PC-9 (cell line): ENCODE measurements at places on chromosomes 2 and 18. TPM values are rescaled to one million over a fixed set of nuclear protein-coding genes. Genes with fewer than 3 reads are reported as not detected.

Gene CXCR2
- not detected in 2 replicates for total RNA-seq

Gene MAP3K19
- total RNA-seq = not detected in 2 replicates

Gene TWSG1
- total RNA-seq = 52.1 and 55.8 TPM in 2 replicates

Gene MRPS9
- total RNA-seq = 24.5 and 27.0 TPM in 2 replicates

Gene LCT
- total RNA-seq = not detected in 2 replicates

Gene MLPH
- 237 and 283 TPM in 2 replicates for total RNA-seq

Gene CD28
- not detected in 2 replicates for total RNA-seq

Gene SMIM21
- total RNA-seq = not detected in 2 replicates

Gene MALL
- total RNA-seq = 28.1 and 32.4 TPM in 2 replicates

Gene CGREF1
- total RNA-seq = 0.37 TPM in 1 of 2 replicates, not detected in the other

Gene DRC1
- total RNA-seq = 4.7 and 6.4 TPM in 2 replicates

Gene SERPINB4
- not detected in 2 replicates for total RNA-seq

Gene HJURP
- 109 TPM in 2 replicates for total RNA-seq

DNA sequence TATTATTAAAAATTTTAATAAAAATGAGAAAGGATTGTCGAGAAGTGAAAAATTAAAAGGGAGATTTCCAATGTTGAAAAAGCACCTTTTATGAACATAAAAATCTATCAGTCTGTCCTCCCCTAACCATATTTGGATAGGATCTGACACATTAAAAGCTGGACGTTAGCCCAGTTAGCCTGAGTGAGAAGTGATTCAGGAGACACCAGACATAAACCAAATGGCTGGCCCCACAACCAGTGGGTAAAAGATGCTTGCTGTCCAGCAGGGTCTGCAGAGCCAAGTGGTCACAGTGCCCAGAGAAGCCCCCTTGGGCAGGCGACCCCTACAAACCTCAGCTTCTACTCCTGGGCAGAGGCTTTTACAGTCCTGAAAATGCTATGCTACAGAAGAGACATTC lies 253.8 kb upstream of the LYPD1 start:
- DNase-seq = no peak

- no peak for DNase-seq
Measured at GRCh38 chr2:26986576-26986975, 16.1 kb downstream of the MAPRE3 start.

GRCh38 chr2:120737340-120738101 lies 1.9 kb downstream of the GLI2 start:
- DNase-seq = peak; percentile 62

DNA sequence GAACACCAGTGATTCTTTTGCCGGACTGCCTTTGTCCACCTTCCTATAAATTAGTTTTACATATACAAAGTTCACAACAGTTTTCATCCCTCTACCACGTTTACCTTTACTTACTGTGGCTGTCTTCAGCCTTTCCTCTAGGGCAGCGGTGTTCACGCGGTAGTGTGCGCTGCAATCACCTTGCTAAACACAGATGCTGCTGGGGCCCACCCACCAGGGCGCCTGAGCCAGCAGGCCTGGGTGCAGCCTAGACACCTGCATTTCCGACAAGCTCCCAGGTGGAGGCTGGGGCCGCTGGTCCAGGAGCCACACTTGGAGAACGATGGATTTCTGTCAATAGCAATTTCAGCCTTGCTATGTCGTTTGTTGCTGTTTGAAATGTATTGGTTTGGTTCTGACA lies 83.1 kb downstream of the NDUFA10 start:
- no peak for DNase-seq

- DNase-seq = no peak
Measured at GRCh38 chr2:197986977-197987376, 182.6 kb downstream of the PLCL1 start.

- DNase-seq = no peak
Measured at GRCh38 chr2:129892360-129892759, 87.1 kb upstream of the RAB6C start.

GRCh38 chr2:61770298-61770697 lies 83.6 kb downstream of the FAM161A start:
- DNase-seq = no peak

DNA sequence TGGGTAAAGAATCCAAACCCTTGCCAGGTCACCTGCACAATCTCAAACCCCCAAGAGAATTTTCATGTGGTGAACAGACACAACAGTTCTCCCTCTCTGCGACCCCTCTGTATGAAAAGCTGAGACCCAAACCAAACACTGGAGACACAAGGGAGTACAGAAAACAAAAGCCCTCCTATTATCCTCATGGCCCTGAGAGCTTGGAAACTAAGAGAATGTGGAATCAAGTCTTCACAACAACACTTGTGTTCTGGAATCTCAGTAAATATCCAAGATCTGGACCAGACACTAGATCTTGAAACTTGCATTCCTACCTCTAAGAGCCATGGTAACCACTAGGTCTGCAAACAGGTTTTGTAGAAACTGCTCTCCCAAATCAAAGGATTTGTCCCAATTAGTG lies 50.1 kb upstream of the CCDC150 start:
- DNase-seq = no peak

DNA sequence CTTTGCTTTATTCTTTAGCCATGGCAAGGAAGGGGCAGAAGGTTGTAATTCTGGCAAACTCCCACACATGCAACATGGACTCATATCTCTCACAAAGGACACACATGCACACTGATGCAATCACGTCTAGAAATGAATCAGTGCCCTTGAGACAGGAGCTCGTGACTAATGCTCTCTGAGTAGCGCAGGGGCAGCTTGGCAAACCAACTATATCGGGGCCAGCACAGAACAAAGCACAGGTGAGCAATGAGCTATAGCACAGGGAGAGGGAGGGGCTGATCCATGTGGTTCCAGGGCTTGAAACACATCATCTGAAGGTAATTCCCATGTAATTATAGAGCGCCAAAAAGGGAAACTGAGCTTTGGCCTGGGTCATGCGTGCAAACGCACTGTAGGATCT lies 165.2 kb upstream of the KLF7 start:
- DNase-seq = peak; percentile 36

GRCh38 chr2:46557788-46558187 lies 78.4 kb downstream of the TMEM247 start:
- no peak for DNase-seq

GRCh38 chr2:105792561-105792960 lies 47.8 kb downstream of the NCK2 start:
- no peak for DNase-seq

- no peak for DNase-seq
Measured at GRCh38 chr2:176879426-176879995, 333.1 kb upstream of the HNRNPA3 start.

DNA sequence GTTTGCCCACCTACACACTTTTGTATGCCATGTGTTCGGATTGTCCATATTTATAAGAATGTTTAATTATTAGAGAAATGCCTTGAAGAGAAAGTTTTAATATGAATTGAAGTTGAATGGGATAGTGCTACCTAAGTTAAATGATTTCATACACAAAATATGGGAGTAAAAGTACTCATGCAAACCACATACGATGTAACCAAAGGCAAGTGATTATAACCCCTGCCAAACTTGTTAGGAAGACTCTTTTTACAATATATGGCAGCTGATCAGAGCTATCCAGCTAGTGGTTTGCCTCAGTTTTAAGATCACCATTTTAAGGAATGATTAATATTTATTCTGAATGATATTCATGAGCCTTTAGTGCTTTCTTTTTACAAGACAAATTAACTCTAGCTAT lies 106.7 kb downstream of the MYO1B start:
- no peak for DNase-seq

GRCh38 chr2:212357606-212358005 lies 181.0 kb downstream of the ERBB4 start:
- no peak for DNase-seq

DNA sequence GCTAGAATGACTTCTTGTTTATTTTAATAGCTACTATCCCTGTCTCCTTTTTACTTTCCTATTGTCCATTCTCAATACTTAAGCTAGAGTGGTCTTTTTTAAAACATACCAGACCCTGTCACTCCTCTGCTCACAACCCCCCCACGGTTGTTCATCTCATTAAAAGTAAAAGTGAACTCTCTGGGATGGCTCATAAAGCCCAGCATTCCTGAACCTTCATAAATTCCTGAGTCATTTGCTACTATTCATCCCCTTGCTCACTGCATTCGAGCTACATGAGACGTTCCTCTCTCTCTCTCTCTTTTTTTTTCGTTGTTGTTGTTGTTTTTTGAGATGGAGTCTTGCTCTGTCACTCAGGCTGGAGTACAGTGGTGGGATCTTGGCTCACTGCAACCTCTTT lies 148.7 kb upstream of the DSEL start:
- no peak for DNase-seq

- peak; percentile 16 for DNase-seq
Measured at GRCh38 chr2:202377207-202377761, 1.2 kb downstream of the BMPR2 start.

DNA sequence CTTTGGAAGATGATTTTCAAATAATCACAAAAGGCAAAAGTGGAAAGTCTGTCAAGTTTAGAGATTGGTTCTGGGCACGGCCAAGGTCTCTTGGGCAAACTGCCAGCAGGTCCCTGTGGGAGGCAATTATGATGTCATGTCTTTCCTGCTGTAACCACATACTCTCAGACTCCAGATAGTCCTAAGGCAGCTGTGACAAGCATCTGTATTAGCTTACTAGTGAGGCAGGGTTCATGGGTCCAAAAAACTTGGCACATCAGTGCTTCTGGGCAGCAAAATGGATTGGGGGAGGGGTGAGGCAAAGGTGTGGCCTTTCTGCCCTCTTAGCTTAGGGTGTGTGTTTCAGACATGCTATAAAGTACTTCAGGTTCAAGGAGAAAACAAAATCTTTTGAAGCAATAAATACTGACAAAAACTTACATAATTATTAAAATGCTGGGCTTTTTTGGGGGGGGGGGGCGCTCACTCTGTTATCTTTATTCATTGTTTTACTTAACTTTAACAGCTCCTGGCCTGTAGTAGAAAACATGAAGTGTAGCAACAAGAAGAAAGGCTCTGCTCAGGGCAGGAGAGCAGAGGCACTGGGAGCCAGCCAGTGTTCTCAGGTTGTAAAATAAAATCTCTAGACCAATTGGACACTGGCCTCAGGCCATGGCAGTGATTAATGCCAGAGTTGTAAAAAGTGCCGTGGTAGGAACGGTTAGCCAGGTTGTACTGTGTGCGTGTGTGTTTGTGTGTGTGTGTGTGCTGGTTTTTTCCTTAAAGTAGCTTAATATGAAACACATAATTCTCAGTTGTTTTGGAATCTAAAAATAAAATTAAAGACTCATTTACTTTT lies 14.3 kb upstream of the TANC1 start:
- peak; percentile 50 for DNase-seq

DNA sequence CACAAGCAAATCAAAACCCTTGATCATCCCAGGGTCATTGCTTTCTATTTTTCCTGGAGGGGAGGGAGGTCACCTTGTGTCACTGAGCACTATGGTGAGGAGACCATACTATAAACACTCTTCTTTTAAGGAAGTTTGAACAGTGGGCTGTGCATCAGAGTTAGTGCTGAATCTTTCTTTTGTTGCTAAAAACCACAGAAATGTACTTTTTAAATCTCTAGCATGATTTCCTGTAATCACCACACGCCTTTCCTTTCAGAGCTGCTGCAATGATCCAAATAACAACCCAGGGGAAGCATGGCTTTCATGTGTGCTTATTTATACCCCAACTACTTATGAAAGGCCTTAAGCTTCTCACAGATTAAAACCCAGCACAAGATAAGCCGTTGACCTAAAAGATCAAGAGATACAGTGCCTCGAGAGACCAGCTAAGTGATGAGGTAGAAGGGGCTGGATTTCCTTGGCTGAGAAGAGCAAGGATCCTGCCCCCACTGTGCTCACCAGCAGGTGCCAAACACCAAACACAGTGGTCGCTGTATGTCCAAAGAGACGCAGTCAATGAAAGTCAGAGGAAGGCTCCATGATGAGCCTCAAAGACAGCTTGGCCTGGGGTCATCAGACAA lies 34.7 kb downstream of the TRABD2A start:
- no peak for DNase-seq

GRCh38 chr2:70709275-70710037 lies 58.5 kb downstream of the ADD2 start:
- DNase-seq = no peak

GRCh38 chr2:40725040-40725439 lies 273.1 kb upstream of the SLC8A1 start:
- no peak for DNase-seq

DNA sequence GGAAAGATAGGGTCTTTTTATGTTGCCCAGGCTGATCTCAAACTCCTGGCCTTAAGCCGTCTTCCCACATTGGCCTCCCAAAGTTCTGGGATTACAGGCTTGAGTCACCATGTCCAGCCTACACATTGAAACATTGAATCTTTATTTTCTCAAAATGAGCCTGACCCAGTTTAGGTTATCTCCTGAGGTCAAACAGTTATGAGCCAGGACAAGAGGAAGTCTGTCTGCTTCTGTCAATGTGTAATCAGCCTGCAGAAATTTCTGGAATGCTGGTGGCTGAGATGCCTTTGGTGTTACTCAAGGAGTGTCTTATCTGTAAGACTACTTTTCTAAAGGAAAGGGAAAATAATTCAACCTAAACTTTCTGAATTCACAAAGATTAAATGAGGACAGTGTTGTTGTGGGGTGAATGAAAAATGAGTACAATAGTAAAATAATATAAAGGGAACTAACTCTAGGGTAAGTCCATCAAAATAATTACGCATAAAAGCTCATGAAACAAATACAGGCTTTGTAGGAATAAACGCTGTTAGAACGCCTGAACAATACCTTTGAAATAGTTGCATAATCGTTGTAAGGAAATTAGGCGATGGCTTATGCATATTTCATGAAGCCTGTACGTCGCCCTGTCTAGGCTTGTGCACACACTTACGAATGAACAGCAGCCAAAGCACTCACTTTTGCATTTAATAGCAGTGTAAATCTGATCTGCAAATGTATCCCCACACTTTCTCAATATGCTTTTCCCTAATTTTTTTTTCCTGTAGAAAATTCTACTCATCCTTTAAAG lies 260.8 kb downstream of the RDH14 start:
- peak; percentile 71 for DNase-seq

DNA sequence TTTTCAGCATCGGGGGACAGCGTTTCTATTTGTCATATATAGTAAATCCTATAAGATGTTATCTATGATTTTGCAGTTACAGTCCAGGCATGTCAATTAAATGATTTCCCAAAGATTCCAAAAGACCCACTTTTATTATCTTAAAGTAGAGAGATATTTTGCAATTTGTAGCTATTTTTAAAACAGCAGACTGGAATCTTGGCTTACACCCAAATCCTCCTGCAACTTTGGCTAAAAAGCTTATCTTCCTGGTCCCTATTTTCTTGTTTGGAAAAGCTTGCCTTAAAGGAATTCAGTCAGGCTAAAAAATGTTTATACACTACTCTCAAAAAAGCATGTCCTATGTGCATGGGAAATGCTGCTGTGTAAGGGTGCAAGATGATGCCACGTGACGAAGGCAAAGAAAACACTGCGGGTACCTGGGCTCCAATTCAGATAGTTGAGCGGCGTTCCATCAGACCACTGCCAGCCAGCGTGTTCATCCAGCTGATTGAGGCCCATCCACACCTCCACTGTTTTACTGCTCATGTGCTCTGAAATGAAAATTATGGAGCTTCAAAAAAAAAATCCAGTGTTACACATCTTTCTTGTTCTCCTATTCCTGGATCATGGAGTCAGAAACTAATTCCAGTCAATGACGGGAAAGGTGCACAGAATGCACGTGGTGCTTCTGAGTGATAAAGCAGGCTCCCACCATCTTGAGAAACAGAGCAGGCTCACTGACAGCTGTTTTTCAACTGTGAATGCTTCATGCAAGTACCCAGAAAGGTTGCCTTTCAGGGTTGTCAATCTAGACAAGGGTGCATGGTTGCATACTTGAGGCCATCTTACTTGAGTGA lies 33.8 kb downstream of the PLA2R1 start:
- DNase-seq = no peak
